Uterus (tissue), 4 donors: ENCODE measurements at places on chromosomes 2 and 18. TPM values are rescaled to one million over a fixed set of nuclear protein-coding genes. Genes with fewer than 3 reads are reported as not detected.

The DPYSL5 gene
- total RNA-seq, result not detected

The KIF5C gene
- total RNA-seq, result 0.77 TPM

The PLGLB2 gene
- 8.2 TPM for total RNA-seq

The TCF23 gene
- 32.5 TPM for total RNA-seq

The PAIP2B gene
- 11.2 TPM for total RNA-seq

The COL6A3 gene
- total RNA-seq, result 164 TPM

The SERPINB12 gene
- total RNA-seq, result not detected

The OXER1 gene
- not detected for total RNA-seq

The COLEC12 gene
- total RNA-seq, result 81.3 TPM

The DUSP2 gene
- total RNA-seq, result 2.6 TPM

The FOXD4L1 gene
- not detected for total RNA-seq

The SAG gene
- not detected for total RNA-seq

The ASIC4 gene
- total RNA-seq, result not detected

The TOGARAM2 gene
- 0.61 TPM for total RNA-seq

DNA sequence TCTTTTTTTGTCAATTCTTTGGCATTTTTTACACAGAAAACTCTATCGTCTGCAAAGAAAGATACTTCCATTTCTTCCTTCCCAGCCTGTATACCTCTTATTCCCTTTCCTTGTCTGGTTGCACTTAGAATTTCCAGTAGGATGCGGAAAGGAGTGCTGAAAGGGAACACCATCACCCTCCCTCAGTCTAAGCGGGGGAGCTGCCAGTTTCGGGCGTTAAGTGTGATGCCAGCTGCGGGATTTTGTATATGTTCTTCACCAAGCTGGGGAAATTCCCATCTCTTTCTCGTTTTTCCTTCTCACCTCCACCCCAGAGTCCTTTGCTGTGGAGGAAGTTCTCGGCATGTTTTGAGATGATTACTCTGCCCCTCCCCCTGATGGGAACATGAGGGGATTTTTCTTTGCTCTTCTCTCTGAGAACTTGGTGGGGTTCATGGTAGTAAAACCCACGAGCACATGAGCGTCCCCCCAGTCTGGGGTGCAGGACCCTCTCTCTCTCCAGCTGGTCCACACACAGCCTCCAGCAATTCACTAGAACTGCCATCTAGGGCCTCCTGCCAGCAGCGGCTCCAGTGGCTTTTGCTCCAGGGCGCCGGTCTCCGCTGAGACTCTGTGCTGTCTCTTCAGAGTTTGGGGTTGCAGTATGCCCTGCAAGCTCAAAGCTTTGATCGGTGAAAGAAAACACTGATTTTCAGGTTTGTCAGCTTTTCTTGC is 15.5 kb downstream of the AQP12A start:
- H3K27me3 ChIP-seq, result no peaks in the 10 kb centered on the region
- DNase-seq, result no peak
- H3K36me3 ChIP-seq, result no peaks in the 10 kb centered on the region
- no peak overlapping the region for H3K27ac ChIP-seq
- H3K4me3 ChIP-seq, result no peak overlapping the region
- H3K4me1 ChIP-seq, result no peaks in the 10 kb centered on the region

- no peaks in the 10 kb centered on the region for H3K4me1 ChIP-seq
- H3K27ac ChIP-seq, result no peak within 1 kb of the TSS
- H3K36me3 ChIP-seq, result no peaks in the 10 kb centered on the region
- no peak for DNase-seq
- H3K4me3 ChIP-seq, result no peak within 1 kb of the TSS
Observed at GRCh38 chr2:151733771-151734672, at the start of gene NEB. TSS of gene NEB (minus strand) at chr2:151734476. CDS start at chr2:151733156, 1,320 bp downstream.

DNA sequence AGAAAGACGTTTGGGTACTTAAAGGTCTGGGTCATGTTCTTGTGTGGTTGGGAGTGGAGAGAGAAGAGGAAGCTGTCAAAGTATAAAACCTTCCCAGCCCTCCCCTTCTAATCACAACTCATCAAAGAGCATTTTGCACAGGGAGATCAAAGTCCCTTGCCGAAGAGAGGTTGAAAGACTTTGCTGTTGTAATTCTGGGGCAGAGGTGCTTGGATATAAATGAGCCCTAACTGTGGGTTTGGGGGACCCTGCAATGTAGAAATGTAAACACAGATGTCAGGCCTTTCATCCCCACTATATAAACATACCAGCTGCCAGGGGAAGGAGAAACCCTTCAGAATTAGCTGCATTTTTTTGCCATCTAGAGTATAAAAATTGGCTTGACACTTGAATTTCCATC is 182.1 kb downstream of the ETAA1 start:
- no peak overlapping the region for H3K4me3 ChIP-seq
- no peaks in the 10 kb centered on the region for H3K4me1 ChIP-seq
- no peaks in the 10 kb centered on the region for H3K36me3 ChIP-seq
- DNase-seq, result no peak
- H3K27ac ChIP-seq, result no peak overlapping the region

- no peaks in the 10 kb centered on the region for H3K36me3 ChIP-seq
- H3K4me3 ChIP-seq, result no peak overlapping the region
- H3K27ac ChIP-seq, result no peak overlapping the region
- H3K27me3 ChIP-seq, result no peaks in the 10 kb centered on the region
Observed at GRCh38 chr18:69580107-69580506, 179.4 kb downstream of the DOK6 start.

DNA sequence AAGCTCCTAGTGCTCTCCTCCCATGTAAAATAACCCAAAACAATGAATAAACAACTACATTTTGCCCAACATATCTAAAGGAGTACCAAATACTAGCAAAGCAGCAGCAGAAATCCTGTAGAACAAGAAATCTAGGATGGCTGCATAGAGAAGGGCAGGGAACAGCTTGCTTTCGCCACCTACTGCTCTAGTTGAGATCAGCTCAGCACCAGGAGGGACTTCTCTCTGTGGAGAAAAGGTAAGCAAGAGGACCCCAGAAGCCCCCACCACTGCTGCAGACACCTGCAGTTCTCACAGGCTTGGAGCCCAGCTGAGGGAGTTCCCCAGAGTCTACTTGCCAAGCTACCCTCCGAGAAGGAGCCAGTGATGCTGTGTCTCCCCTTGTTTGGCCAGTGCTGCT is 243.0 kb upstream of the CHST9 start:
- H3K36me3 ChIP-seq, result no peaks in the 10 kb centered on the region
- H3K4me3 ChIP-seq, result no peak overlapping the region
- no peak for DNase-seq

- H3K36me3 ChIP-seq, result no peaks in the 10 kb centered on the region
- DNase-seq, result no peak
- no peak overlapping the region for H3K4me3 ChIP-seq
- no peak overlapping the region for H3K27ac ChIP-seq
Observed at GRCh38 chr18:35189510-35189909, 51.3 kb upstream of the ZNF397 start.

DNA sequence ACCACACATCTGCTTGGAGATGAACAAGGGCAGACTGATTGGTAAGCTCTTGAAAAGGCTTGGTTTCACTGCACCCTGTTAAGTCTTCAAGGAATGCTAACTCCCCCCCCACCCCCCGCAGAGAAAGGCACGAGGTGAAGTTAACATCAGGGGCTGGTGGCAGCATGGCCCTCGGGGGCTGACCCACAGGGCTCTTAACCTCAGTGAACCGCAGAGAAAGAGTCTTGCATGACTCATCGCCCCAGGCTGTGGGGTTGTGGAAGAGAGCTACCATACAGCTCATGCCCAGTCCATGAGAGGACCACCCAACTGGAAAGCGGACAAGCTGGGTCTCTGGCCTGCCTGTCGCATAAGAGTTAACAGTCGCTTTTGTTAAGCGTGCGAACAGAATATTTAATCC is 10.6 kb upstream of the CEP68 start:
- H3K4me1 ChIP-seq, result no peaks in the 10 kb centered on the region
- H3K27me3 ChIP-seq, result no peaks in the 10 kb centered on the region
- H3K4me3 ChIP-seq, result no peak overlapping the region
- no peak for DNase-seq
- no peak overlapping the region for H3K27ac ChIP-seq

- H3K27ac ChIP-seq, result no peak overlapping the region
- no peak overlapping the region for H3K4me3 ChIP-seq
- DNase-seq, result no peak
- no peaks in the 10 kb centered on the region for H3K36me3 ChIP-seq
- H3K27me3 ChIP-seq, result no peaks in the 10 kb centered on the region
- H3K4me1 ChIP-seq, result no peaks in the 10 kb centered on the region
Observed at GRCh38 chr18:49839012-49839411, 25.7 kb upstream of the ACAA2 start.

- no peaks in the 10 kb centered on the region for H3K27me3 ChIP-seq
- no peak overlapping the region for H3K27ac ChIP-seq
- H3K4me3 ChIP-seq, result no peak overlapping the region
- no peaks in the 10 kb centered on the region for H3K36me3 ChIP-seq
- no peaks in the 10 kb centered on the region for H3K4me1 ChIP-seq
Observed at GRCh38 chr2:22880161-22880560, 504.8 kb upstream of the KLHL29 start.

- H3K4me3 ChIP-seq, result no peak overlapping the region
- H3K27me3 ChIP-seq, result no peaks in the 10 kb centered on the region
- no peaks in the 10 kb centered on the region for H3K36me3 ChIP-seq
- no peaks in the 10 kb centered on the region for H3K4me1 ChIP-seq
- DNase-seq, result no peak
Observed at GRCh38 chr2:128260239-128261138, 58.2 kb downstream of the HS6ST1 start.

- DNase-seq, result no peak
- no peak overlapping the region for H3K27ac ChIP-seq
- no peak overlapping the region for H3K4me3 ChIP-seq
- H3K27me3 ChIP-seq, result no peaks in the 10 kb centered on the region
- no peaks in the 10 kb centered on the region for H3K4me1 ChIP-seq
- H3K36me3 ChIP-seq, result no peaks in the 10 kb centered on the region
Observed at GRCh38 chr18:28875059-28875458, 698.1 kb upstream of the CDH2 start.

GRCh38 chr18:57220480-57220879 is 73.6 kb downstream of the BOD1L2 start:
- H3K27ac ChIP-seq, result no peak overlapping the region
- DNase-seq, result no peak
- no peaks in the 10 kb centered on the region for H3K27me3 ChIP-seq
- no peaks in the 10 kb centered on the region for H3K36me3 ChIP-seq
- H3K4me3 ChIP-seq, result no peak overlapping the region
- no peaks in the 10 kb centered on the region for H3K4me1 ChIP-seq

DNA sequence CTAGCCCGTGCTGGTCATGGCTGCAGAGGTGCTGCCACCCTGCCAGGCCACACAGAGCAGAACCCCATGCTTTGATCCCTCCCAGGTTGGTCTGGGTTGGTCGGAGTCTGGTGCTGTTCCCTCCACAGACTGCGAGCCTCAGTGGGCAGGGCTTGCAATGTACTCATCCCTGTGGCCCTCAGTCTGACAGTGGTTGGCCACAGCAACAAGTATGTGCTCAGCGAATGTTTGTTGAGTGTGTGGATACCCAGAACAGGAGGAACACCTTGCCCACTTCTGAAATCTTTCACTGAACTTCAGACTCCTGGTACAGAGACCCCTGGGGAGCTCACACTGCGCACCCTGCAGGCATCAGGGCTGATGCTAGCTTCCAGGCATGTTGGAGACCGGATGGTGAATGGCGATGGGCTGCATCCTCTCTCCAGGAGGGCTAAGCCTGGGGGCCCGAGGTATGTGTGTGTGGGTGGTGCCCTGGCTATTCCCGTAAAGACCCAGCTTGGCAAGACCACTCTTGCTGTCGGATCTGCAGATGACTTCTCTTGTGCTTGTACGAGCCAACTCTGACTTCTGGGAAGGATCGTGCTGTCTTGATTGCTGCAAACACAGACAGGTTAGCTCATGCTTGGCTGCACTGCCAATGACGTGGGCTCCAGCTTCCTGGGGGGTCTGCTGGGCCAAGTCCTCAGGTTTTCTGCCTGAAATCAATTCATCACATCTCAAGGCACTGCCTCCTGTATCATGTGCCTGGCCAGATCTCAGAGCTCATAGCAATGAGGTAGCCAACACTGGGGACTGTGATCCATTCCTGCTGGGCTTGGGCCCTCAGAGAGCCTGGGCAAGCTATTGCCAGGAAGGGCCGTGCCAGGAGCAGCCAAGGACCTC is 43.7 kb downstream of the RHOB start:
- H3K27ac ChIP-seq, result peak overlapping the region; percentile 30
- no peak overlapping the region for H3K4me3 ChIP-seq
- no peaks in the 10 kb centered on the region for H3K27me3 ChIP-seq
- H3K4me1 ChIP-seq, result no peaks in the 10 kb centered on the region
- H3K36me3 ChIP-seq, result no peaks in the 10 kb centered on the region
- DNase-seq, result peak; percentile 89

DNA sequence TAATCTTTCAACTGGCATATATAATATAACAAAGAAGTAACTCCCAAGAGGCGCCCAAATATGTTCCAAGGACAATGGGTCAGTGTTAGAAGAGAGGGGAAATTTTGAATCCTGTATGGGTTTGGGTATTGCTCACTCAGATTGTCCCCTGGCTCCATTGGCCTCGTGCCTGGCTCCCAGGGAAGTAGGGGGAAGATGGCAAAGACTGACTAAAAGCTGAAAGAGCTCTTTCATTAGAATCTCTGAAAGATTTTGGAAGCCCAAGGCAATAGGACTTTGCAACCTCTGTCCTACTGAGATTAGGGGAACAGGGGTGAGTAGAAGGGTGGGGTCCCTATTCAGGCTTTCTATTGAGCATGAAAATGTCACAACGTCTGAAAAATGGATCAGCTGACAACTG is 1272.8 kb upstream of the ZEB2 start:
- no peak overlapping the region for H3K27ac ChIP-seq
- H3K4me1 ChIP-seq, result no peaks in the 10 kb centered on the region
- DNase-seq, result no peak
- no peaks in the 10 kb centered on the region for H3K36me3 ChIP-seq

DNA sequence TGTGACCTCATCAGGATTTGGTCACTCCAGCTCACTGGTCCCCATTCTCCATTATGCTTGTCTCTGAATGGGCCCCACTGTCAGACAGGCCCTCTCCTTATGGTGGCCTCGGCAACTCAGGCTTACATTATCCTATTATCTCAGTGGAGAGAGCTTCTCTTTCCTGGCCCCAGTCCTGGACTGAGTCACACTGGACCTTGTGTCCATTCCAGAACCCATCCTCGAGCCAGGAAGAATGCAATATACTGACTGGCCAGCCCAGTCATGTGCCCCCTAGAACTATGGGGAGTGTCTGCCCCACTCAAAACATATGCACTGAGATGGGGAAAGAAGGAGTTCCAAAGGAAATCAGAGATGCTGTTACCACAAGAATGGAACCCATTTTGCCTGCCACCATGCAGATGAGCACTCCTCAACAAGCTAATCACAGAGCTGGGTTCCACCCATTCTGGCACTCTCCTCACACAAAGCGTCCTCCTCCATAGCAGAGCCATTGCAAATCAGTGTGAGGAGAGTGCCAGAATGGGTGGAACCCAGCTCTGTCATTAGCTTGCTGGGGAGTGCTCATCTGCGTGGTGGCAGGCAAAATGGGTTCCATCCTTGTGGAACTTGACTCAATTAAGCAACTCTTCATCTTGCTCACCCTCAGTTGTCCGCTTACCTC is 71.9 kb downstream of the CHRNA1 start:
- no peak for DNase-seq
- H3K4me3 ChIP-seq, result no peak overlapping the region
- no peak overlapping the region for H3K27ac ChIP-seq
- H3K4me1 ChIP-seq, result no peaks in the 10 kb centered on the region
- H3K27me3 ChIP-seq, result no peaks in the 10 kb centered on the region
- no peaks in the 10 kb centered on the region for H3K36me3 ChIP-seq

DNA sequence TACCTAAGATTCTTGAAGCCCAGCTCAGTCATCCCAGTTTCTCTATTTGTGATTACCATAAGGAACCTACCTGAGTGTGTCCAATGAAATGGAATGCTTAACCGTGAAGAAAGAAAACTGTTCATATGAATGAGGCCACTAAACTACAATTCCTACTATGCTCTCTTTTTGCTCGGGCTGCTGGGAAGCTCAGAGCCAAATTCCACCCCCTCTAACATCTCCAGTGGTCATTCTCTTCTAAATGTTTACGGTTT is 8.3 kb downstream of the MYCN start:
- H3K27ac ChIP-seq, result no peak overlapping the region
- H3K27me3 ChIP-seq, result no peaks in the 10 kb centered on the region
- no peak overlapping the region for H3K4me3 ChIP-seq
- DNase-seq, result no peak
- no peaks in the 10 kb centered on the region for H3K36me3 ChIP-seq
- no peaks in the 10 kb centered on the region for H3K4me1 ChIP-seq
